Stromal cell of bone marrow (primary cell): ENCODE measurements at places on chromosomes 4 and X.

DNA sequence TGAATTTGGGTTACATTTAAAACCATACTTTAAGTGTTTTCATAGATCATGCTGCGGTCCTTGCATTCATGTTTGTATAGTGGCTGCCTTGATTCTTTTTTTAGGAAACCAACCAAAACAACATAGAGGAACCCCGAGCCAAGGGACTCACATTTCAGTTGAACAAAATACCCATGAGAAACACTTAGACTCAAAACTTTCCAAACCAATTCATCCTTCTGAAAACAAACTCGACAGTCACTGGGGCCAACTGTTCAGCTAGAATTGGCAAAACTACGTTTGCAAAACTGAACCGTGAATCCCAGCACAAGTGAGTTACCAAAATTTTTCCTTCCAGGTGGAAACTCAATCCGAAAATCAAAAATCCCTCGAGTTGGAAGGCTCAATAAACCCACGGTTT is 1.4 kb downstream of the ADGRA3 start:
- DNase-seq: no peak

- no peak for DNase-seq
Measured at GRCh38 chrX:154459832-154460231, 1.8 kb downstream of the PLXNA3 start.

GRCh38 chrX:117851025-117851424 is 265.6 kb downstream of the KLHL13 start:
- DNase-seq: no peak

DNA sequence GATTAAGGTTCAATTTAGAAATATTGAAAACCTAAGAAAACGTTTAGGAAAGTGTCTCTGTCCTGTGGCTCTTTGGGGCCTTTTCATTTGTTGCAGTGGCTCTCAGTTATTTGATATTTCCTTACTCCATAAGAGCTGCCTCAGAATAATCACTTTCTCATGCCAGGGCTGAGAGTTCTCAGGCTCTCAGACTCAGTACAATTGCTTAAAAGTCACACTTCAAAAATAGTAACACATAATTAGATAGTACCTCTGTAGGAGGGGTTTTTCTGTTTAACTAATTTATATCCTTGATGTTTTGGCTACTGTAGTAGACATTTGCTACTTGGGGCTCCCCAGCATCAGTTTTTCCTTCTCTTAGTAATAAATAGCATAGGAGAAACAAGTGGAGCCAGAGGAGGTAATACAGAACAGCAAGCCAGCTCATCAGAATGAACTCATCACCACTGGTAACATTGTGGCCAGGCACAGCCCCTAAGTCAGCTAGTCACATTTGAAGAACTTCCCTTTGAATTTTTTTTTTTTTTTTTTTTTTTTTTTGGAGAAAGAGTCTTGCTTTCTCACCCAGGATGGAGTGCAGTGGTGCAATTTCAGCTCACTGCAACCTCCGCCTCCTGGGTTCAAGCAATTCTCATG is 8.0 kb upstream of the HNRNPD start:
- DNase-seq: no peak

DNA sequence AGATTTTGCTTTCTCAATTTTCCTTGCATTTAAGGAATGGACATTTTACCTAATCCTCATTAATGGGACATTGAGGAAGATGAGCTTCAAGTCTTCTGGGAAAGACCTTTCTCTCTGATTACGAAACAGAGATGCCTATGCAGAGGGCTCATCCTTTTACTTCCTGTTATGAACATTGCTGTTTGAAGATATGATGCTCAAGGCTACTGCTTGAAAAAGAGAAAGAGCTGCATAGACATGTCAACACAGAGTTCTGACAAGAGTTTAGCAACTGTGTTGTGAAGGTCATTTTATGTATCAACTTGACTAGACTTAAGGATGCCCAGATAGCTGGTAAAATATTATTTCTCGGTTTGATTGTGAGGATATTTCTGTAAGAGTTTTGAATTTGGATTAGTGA is 13.8 kb upstream of the GNPDA2 start:
- no peak for DNase-seq

- DNase-seq: no peak
Measured at GRCh38 chr4:187309456-187309855, 585.8 kb upstream of the FAT1 start.
